ENCODE measurements at places on chromosomes 13 and 19.

GRCh38 chr19:39448271-39448670 is 2.9 kb downstream of the SUPT5H start:
- no peak for DNase-seq

GRCh38 chr13:37068962-37069361 is 9.5 kb upstream of the SUPT20H start:
- no peak for DNase-seq

DNA sequence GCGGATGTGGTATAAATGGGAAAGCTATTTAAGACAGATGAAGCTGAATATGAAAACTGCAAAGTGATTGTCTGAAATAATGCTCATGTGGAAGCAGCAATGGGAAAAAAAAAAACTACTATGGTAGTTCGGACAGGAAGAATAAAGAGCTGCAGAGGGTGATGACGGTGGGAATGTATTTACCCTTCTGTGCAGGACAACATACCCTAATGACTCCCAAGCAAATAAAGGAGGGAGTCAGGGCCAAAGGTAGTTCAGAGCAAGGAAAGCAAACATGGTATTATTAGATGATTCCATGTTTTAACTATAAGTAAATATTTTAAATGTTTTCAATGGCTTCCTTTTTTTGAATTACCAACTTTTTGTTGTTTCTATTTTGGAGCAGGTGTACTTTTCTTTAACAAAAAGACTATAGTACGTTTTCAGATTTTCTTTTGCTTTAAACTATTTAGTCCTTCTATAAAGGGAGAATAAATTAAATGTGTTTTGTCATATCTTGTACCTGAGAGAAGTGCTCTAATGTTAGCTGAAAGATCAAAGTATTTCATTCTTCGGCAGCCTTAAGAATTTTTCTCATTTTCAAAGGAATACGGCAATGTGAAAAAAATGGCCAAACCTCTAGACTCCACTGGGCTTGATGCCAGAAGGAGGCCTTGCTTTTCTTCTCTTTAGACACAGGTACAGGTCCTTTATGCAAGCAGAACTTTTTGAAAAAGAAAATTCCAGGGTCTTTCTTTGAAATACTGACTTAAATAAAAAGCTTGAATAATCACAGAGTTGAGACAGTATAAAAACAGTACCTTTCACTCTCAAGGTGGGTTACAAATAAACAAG is 67.8 kb upstream of the ZDHHC20 start:
- DNase-seq, result no peak

GRCh38 chr13:49652355-49653305 is 24.3 kb downstream of the ARL11 start:
- no peak for DNase-seq

DNA sequence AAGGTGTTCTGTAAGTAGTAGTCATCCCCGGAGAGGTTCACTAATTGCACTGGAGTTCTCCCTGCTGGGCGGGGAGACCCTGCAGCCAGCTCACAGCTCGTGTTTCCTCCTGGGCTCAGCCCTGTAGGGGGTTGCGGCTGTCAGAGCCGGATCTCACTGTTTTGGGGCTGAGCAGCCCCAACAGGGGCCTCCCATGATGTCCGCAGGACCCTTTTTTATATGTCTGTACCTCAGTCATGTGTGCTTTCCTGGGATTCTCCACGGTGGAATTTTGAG is 130.2 kb upstream of the MCF2L start:
- DNase-seq, result no peak

DNA sequence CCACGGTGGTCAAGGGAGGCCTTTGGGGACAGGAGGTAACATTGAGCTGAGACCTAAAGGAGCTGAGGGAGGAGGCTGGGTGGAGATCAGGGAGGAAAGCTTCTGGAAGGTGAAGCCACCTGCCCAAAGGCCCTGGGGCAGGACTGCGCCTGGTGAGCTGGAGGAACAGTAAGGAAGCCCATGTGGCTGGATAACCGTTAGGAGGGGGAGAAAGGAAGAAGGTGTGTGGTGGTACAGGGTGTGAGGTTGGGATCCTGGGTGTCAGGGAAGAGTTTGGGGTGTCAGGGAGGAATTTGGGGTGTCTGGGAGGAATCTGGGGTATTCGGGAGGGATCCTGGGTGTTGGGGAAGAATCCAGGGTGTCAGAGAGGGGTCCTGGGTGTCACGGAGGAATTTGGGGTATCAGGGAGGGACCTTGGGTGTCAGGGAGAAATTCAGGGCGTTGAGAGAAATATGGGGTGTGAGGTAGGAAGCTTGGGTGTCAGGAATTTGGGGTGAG is 695 bp downstream of the TICAM1 start:
- no peak for DNase-seq

- DNase-seq, result no peak
Measured at GRCh38 chr13:93805736-93806135, 579.1 kb downstream of the GPC6 start.
